ENCODE measurements at places on chromosomes 11 and 22. TPM values are rescaled to one million over a fixed set of nuclear protein-coding genes. Genes with fewer than 3 reads are reported as not detected.

DNA sequence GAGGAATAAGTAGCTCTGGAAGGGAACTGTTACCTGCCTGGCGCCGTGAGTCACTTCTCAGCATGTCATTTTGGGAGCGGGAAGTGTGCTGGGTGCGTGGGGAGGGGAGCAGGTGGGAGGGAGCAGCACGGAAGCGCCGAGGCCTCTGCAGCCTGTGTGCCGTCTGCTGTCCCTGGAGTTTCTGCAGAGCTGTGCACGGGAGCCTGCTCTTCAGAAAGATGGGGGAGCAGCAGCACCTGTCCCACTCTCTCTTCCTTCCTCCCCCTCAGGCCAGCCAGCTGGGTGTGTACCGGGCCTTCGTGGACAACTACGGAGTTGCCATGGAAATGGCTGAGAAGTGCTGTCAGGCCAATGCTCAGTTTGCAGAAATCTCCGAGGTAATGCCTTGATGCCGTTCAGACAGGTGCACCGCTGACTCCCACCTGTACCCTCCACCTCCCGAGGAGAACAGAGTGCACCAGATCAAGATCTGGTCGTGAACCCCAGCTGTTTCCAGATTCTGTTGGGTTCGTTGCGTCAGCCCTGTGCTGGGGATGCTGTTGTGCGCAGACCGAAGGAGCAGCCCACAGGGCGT is 87.9 kb downstream of the BCR start:
- DNase-seq, result no peak

DNA sequence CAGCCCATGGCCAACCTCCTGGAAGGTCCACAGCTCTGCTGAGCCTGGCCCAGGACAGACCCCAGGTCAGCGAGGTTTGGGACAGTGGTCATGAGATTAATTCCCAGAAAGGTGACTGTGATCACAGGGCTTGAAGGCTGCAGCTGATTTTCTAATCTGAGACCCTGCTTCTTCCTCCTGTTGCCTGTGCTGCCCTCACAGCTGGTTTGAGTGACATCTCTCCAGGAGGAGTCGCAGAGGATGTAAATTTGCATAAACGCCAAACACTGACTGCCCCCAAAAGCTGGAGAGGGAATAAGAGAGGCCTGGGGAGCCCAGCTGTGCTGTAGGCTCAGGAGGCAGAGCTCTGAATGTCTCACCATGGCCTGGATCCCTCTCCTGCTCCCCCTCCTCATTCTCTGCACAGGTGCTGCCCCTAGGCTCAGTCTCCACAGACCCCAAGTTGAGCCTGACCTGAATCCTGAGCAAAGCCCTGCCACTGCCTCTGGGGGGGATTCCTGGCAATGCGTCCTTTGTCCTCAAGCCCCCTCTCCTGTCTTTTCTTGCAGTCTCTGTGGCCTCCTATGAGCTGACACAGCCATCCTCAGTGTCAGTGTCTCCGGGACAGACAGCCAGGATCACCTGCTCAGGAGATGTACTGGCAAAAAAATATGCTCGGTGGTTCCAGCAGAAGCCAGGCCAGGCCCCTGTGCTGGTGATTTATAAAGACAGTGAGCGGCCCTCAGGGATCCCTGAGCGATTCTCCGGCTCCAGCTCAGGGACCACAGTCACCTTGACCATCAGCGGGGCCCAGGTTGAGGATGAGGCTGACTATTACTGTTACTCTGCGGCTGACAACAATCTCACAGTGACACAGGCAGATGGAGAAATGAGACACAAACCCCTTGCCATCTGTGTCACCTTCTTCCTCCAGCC is 23.8 kb downstream of the GGTLC2 start:
- no peak for DNase-seq

Gene OR52H1
- total RNA-seq, result not detected

Gene NRXN2
- total RNA-seq, result 1.9 TPM

Gene LMO1
- 3.6 TPM for total RNA-seq
